ENCODE measurements at places on chromosomes 1 and 21.
A peak's percentile ranks its signal among the peaks of the same experiment; 100 is the strongest.

DNA sequence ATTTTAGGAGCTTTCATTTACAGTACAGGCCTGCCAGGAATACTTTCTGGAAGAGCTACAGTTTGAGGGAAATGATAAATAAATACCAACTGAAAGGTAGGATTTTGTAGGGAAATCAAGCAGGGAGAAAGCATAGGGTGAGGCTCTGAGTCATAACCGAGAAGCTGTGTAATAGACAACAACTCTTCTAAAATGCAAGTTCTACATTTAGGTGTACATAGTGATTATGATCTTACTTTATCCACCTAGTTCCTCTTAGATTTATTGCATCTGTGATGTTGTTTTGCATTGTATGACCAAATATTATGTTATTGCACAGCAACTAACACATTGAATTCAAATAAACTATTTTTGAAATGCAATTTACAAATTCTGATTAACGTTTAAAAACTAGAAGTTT lies 819.3 kb downstream of the PLA2G4A start:
- no peak for DNase-seq

DNA sequence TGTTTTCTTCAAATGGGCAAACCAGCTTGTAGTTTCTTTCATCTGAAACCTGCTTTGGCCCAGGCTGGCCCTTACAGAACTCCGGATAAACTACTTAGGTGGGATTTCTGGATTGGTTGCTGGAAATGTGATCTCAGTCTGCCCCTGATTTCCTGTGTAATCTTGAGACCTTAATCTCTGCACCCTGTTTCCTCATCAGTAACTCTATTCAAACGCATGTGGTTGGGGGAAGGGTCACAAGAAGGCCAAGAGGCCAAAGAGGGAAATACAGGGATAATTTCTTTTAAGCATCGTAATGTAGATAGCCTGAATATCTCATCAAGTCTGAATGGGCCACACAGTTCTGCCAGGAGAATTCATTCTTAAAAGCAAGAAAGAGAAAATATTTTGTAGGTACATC lies 483.6 kb downstream of the LTN1 start:
- DNase-seq: no peak

DNA sequence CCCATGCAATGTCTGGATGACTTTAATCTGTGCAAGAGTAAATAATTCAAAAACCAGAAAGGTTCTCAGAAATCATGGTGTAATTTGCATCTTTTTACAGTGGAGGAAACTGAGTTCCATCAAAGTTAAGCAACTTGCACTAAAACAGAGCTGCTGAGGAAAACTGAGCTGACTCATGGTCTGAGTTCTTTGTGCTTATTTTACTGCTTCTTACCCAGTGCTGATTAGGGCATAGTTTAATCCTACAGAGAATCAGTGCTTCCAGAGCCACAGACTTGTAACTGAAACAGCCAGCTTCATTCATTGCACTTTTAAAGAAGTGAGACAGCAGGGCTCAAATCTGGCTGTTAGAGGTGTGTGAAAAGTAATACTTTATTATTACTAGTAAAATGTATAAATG lies 10.9 kb upstream of the RWDD3 start:
- DNase-seq: no peak

- no peak for DNase-seq
These were observed 127.0 kb downstream of the GREM2 start for GRCh38 chr1:240484804-240485443.

DNA sequence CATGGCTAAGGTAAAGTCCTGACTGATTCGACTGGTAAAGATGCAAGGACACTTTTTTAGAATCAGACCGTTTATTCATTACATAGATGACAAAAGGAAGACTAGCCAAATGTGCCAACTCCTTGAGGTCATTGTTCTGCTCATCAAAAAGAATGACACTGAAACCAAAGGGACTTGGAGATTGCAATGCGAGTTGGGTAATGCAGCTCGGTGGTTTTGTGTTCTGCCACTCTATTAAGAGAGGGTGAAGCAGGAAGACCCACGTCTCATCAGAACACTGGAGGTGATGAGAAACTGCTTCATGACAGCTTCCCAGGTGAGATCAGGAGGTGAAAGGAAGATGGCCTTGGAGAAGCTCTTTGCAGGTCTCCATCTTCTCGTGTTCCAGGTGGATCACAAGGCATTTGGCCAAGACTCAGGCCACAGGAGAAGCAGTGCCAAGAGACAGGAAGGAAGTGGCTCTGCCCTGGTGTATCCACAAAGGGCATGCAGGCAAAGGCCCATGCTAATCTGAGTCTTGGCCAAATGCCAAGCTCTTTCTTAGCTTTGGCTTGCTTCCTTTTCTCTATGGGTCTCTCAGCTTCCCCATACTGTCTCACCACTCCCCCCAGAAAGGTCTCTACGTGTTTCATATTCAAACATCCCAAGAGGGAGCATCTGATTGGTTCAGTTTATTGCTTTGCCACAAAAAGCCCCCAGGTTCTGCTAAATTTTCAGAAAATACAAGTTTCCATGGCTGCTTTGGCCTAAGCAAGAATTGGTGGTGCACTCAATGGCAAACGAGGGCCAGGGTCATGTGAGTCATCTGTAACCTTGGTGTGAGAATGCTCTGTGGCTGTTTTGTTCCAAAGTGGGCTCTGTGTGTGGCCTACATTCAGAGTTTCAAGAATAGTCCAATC lies 5.7 kb upstream of the CCT8 start:
- peak; percentile 83 for DNase-seq

DNA sequence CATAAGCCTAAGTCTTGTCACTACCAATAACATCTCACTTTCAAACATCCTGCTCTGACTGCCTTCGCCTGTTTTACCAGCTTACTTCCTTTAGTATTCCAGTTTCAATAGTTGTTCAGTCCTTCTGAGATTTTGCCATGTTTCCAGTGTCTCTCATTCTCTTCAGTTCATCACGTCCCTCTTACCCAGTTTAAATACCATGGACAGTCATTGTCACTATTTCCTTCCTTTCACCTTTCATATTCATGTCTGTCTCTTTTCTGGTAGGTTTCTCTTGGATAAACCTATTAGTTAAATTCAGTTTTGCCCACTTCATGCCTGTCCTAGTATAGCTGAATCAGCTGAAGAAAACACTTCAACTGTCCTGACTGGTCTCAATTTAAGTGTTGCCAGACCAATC lies 5.9 kb downstream of the ATF6 start:
- DNase-seq: no peak

DNA sequence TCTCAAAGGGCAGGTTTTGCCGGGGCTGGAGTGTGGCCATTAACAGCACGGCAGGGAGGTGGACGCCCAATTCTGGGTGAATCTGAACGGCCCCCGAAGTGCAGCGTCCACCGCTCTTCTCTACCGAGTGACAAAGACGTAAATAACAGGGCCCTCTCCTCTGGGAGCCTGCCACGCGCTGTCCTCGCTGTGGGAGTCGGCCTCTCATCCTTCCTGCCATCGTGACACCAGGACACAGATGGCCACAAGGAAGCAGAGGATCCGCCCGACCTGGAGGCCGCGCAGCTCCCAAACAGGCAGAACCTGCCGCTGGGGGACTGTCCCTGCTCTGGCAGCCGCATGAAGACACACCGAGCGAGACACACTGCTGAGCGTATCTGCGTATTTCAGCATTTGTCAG lies 12.1 kb upstream of the CDK11B start:
- no peak for DNase-seq
